Ascending aorta (tissue), 2 donors: ENCODE measurements at places on chromosomes 7 and 10.
A peak's percentile ranks its signal among the peaks of the same experiment; 100 is the strongest.

- H3K27ac ChIP-seq: no peak overlapping the region
- no peak overlapping the region for H3K4me3 ChIP-seq
- no peaks in the 10 kb centered on the region for H3K4me1 ChIP-seq
- no peaks in the 10 kb centered on the region for H3K27me3 ChIP-seq
- H3K36me3 ChIP-seq: peaks cover 4% of the 10 kb centered on the region
- no peak for DNase-seq
These were observed 17.9 kb downstream of the RSBN1L start for GRCh38 chr7:77714195-77714594.

DNA sequence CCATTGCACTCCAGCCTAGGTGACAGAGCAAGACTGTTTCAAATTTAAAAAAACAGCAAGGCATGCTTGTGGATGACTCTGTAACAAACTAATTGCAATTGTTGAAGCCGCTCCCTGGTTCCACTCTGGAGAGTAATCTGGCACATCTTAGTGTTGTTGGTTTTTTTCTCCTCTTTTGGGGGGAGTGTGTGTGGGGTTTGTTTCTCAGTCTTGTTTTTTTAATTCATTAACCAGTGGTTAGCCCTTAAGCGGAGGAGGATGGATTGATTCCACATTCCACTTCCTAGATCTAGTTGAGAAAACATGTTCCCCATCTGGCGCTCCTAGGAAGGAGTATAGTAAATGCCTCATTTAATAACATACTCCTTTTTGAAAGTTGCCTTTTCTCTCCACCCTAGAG, 8.6 kb upstream of the ZNF713 start:
- no peak overlapping the region for H3K27ac ChIP-seq
- no peaks in the 10 kb centered on the region for H3K27me3 ChIP-seq
- no peaks in the 10 kb centered on the region for H3K36me3 ChIP-seq
- no peak overlapping the region for H3K4me3 ChIP-seq
- DNase-seq: no peak
- no peaks in the 10 kb centered on the region for H3K4me1 ChIP-seq

GRCh38 chr10:69057951-69058297, 30.0 kb upstream of the SRGN start:
- H3K36me3 ChIP-seq: no peaks in the 10 kb centered on the region
- H3K27ac ChIP-seq: peak overlapping the region; percentile 46
- no peaks in the 10 kb centered on the region for H3K27me3 ChIP-seq
- peaks cover 13% of the 10 kb centered on the region for H3K4me1 ChIP-seq
- H3K4me3 ChIP-seq: no peak overlapping the region

GRCh38 chr7:712381-713138, 13.9 kb upstream of the DNAAF5 start:
- no peak for DNase-seq
- H3K27me3 ChIP-seq: no peaks in the 10 kb centered on the region
- no peaks in the 10 kb centered on the region for H3K4me1 ChIP-seq
- no peak overlapping the region for H3K27ac ChIP-seq
- no peaks in the 10 kb centered on the region for H3K36me3 ChIP-seq
- H3K4me3 ChIP-seq: peak overlapping the region; percentile 70

- H3K27ac ChIP-seq: no peak overlapping the region
- H3K4me3 ChIP-seq: no peak overlapping the region
- no peaks in the 10 kb centered on the region for H3K27me3 ChIP-seq
- peak; percentile 54 for DNase-seq
These were observed 142.0 kb downstream of the CELF2 start for GRCh38 chr10:11159543-11160215.

GRCh38 chr10:88159127-88159829, 295.9 kb downstream of the PTEN start:
- H3K4me3 ChIP-seq: no peak overlapping the region
- no peaks in the 10 kb centered on the region for H3K36me3 ChIP-seq
- DNase-seq: no peak
- H3K27ac ChIP-seq: peak overlapping the region; percentile 87

DNA sequence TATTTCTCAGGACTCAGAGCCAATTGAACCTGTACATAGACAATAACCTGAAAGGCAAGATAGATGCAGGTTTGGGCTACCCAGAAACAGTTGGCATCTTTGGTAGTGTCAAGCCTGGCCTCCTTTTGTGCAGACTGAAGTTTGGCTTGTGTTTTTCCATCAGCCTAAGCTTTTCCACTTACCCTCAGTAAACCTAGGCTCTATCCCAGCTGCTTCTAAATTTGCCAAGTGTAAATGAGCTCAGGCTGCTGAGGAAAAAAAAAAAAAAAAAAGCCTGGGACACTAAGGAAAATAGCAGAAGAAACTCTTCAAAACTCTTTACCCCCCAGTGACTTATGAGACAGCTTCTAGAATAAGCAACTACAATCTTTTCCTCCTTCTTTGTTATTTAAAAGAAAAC, 316.3 kb upstream of the SORCS1 start:
- DNase-seq: no peak
- H3K27ac ChIP-seq: no peak overlapping the region
- no peaks in the 10 kb centered on the region for H3K27me3 ChIP-seq

- H3K27me3 ChIP-seq: no peaks in the 10 kb centered on the region
- H3K27ac ChIP-seq: no peak overlapping the region
- no peak for DNase-seq
These were observed 5.6 kb upstream of the LRRC27 start for GRCh38 chr10:132326344-132326889.

- no peak overlapping the region for H3K27ac ChIP-seq
- H3K36me3 ChIP-seq: no peaks in the 10 kb centered on the region
- H3K27me3 ChIP-seq: no peaks in the 10 kb centered on the region
- no peaks in the 10 kb centered on the region for H3K4me1 ChIP-seq
These were observed 31.1 kb upstream of the CNPY1 start for GRCh38 chr7:155577509-155577905.

DNA sequence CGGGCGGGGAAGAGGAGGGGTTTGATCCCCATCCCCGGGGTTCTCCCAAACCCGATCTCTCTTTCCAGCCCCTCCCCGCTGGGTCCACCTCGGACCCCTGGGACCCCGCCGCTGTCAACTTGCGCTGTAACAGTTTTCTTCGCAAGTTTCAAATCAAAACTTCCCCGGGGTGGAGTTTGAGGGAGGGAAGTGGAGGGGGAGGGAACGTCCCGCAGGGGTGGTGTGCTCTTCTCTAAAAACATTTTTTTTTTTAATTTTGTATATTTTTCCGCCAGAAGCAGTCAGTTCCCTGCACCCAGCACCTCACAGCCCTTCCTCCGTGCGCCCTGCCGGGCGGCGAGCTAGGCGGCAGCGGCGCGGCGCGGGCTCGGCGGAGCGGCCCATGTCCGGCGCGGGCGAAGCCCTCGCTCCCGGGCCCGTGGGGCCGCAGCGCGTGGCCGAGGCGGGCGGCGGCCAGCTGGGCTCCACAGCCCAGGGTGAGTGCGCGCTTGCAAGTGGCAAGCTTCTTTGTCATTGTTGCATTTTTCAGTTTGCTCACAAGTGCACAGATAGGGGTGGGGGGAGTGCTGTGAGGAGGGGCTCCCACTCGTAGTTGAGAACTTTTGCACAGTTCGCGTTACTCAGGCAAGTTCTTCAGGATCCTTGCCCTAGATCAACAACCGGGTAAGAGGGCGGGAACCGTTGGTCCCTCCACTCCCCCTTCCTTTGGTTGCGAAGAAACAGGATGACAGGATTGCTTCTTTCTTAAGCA, 933 bp downstream of the MDFIC start:
- peaks cover 4% of the 10 kb centered on the region for H3K4me1 ChIP-seq
- no peaks in the 10 kb centered on the region for H3K27me3 ChIP-seq
- peak overlapping the region; percentile 91 for H3K27ac ChIP-seq
- peak overlapping the region; percentile 76 for H3K4me3 ChIP-seq
- DNase-seq: no peak
- no peaks in the 10 kb centered on the region for H3K36me3 ChIP-seq

DNA sequence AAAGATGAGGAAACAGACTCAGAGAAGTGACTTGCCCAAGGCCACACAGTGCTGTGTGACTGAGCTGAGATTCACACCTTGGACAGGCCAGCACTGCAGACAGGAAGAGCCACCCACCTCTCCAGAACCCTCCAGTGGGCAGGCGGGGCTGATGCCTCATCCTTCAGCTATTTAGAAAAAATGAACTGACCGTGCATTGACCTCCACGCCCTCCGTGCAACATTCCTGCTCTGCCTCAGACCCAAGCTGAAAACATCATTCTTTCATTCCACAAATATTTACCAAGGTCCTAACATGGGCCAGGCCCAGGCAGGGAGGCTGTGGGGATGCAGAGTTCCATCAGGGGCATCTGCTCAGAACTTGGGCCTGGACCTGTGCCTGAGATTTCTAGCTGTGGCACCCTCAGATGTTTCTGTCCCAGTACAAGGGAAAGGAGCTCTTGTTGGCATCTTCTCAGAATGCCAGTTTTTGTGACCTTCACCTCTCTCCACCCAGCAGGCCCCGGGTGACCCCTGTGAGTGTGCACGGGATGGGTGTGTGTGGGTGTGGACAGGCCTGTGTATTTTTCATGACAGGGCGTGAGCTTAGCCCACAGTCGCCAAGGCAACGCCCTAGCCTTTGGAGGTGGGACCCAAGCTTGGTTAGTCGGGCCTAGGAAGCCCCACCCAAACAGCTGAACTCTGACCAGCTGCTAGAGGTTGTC, 6.5 kb downstream of the VSIR start:
- no peak overlapping the region for H3K4me3 ChIP-seq
- DNase-seq: no peak
- H3K27me3 ChIP-seq: no peaks in the 10 kb centered on the region
- H3K27ac ChIP-seq: peak overlapping the region; percentile 98
- peaks cover 64% of the 10 kb centered on the region for H3K4me1 ChIP-seq

GRCh38 chr7:44085546-44085945, 3.2 kb upstream of the POLM start:
- H3K27me3 ChIP-seq: no peaks in the 10 kb centered on the region
- peaks cover 2% of the 10 kb centered on the region for H3K36me3 ChIP-seq
- no peak overlapping the region for H3K4me3 ChIP-seq
- H3K4me1 ChIP-seq: peaks cover 34% of the 10 kb centered on the region
- peak overlapping the region; percentile 91 for H3K27ac ChIP-seq
- no peak for DNase-seq

DNA sequence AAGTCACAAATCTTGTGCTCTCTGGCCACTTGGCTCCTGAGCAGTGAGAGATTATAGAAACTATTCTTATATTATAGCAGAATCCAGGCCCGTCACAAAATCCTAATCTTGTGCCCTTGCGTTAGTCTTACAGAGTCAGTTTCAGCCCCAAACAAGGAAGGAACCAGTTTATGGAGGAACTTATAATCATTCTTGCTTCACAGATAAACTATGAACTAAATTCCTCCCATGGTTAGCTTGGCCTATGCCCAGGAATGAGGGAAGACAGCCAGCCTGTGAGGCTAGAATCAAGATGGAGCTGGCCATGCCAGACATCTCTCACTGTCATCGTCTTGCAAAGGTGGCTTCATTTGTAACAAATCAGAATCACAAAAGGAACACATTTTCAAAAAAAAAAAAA, 199.7 kb upstream of the PITRM1 start:
- no peaks in the 10 kb centered on the region for H3K4me1 ChIP-seq
- no peaks in the 10 kb centered on the region for H3K36me3 ChIP-seq
- no peak for DNase-seq
- peak overlapping the region; percentile 48 for H3K27ac ChIP-seq
- H3K27me3 ChIP-seq: no peaks in the 10 kb centered on the region
- H3K4me3 ChIP-seq: no peak overlapping the region

DNA sequence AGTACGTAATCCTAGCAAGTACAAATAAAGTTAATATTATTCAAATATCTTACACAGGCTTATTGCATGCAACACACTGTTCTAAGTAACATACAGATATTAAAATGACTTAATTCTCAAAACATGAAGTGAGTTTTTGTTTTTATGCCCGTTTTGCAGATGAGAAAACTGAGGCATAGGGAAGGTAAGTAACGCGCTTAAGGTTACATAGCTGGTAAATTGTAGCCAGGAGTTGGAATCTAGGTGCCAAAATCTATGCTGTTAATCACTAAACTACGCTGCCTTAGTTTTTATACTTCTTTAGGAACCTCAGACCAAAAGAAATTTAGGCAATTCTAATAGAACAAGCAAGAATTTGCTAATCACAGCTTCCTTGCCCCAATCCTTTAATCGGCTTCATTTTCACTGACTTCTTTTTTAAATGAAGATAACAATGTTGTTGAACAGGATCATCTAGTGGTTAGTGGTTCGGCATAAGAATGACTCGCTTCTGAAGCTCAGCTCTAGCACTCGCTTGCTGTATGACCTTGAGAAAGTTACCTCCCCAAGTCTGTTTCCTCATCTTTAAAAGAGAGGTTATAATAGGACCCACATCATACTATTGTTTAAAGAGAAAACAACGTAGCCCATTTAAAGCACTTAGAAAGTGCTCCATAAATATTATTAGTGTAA, 1.0 kb upstream of the LRRTM3 start:
- no peaks in the 10 kb centered on the region for H3K36me3 ChIP-seq
- peaks cover 5% of the 10 kb centered on the region for H3K4me1 ChIP-seq
- no peaks in the 10 kb centered on the region for H3K27me3 ChIP-seq
- no peak overlapping the region for H3K4me3 ChIP-seq

DNA sequence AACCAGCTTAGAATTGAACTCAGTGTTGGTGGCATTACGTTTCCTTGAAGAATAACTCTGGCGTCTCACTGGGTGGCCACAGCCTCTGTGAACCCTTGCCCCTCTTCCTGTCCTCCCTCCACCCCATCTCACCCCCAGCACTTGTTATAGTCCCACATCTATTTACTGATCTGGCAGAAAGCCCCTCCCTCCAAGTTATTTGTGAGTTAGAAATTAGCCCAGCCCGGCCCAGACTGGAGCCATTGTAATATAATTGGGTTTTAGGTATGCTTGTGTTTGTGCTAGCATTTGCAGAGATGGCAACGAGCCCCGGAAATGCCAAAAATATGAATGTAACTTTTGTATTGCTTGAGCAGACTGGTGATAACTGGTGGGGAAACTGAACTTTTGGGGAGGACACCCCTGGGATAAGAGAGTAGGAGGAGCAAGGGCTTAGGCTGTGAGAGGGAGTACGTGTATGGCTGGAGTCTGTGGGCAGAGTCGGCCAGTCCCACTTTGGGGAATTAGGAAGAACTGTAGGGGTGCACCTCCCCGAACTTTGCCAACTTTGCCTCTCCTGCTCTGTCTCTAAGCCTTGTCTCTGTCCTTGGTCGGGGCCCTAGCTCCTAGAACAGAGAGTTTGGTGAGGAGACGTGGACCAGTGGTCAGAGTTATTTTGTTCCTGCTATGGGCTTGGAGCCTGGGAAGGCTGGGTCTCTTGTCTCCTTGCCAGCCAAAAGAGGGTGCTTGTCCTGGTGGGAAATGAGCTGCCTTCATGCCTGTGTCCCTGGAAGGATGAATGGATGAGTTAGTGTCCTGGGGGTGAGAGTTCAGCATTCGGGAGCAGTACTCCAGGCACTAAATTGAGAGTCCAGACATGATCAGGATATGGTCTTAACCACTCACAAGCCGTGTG, 19.3 kb upstream of the TRIM8 start:
- H3K27me3 ChIP-seq: no peaks in the 10 kb centered on the region
- no peaks in the 10 kb centered on the region for H3K36me3 ChIP-seq
- H3K27ac ChIP-seq: peak overlapping the region; percentile 92
- H3K4me3 ChIP-seq: no peak overlapping the region
- no peak for DNase-seq
